ENCODE measurements at places on chromosomes 5 and 9. TPM values are rescaled to one million over a fixed set of nuclear protein-coding genes. Genes with fewer than 3 reads are reported as not detected.

Gene CDK7
- 23.5 TPM for polyA plus RNA-seq

Gene SLCO6A1
- 1.2 TPM for polyA plus RNA-seq

Gene TMEM232
- polyA plus RNA-seq: 1.1 TPM

Gene OGN
- 458 TPM for polyA plus RNA-seq

Gene GPR21
- not detected for polyA plus RNA-seq

Gene PLAC8L1
- polyA plus RNA-seq: 1.9 TPM

Gene SPATA31E1
- not detected for polyA plus RNA-seq

Gene PCDHAC2
- polyA plus RNA-seq: 0.70 TPM

Gene SOHLH1
- polyA plus RNA-seq: not detected

Gene NSG2
- not detected for polyA plus RNA-seq

Gene CARD9
- polyA plus RNA-seq: 0.73 TPM

Gene LEAP2
- polyA plus RNA-seq: 4.0 TPM

Gene RGS7BP
- polyA plus RNA-seq: 16.1 TPM

Gene PIP5K1B
- polyA plus RNA-seq: 1.1 TPM

Gene MPDZ
- not detected for polyA plus RNA-seq

All from muscle of arm (tissue), 14 donors.